Left colon (tissue), 2 donors: ENCODE measurements at places on chromosomes 3 and 15.

GRCh38 chr3:194950906-194951628 is 265.4 kb downstream of the FAM43A start:
- DNase-seq = no peak

- peak; percentile 28 for DNase-seq
Observed at GRCh38 chr3:42264399-42265058, 1.5 kb downstream of the CCK start.

DNA sequence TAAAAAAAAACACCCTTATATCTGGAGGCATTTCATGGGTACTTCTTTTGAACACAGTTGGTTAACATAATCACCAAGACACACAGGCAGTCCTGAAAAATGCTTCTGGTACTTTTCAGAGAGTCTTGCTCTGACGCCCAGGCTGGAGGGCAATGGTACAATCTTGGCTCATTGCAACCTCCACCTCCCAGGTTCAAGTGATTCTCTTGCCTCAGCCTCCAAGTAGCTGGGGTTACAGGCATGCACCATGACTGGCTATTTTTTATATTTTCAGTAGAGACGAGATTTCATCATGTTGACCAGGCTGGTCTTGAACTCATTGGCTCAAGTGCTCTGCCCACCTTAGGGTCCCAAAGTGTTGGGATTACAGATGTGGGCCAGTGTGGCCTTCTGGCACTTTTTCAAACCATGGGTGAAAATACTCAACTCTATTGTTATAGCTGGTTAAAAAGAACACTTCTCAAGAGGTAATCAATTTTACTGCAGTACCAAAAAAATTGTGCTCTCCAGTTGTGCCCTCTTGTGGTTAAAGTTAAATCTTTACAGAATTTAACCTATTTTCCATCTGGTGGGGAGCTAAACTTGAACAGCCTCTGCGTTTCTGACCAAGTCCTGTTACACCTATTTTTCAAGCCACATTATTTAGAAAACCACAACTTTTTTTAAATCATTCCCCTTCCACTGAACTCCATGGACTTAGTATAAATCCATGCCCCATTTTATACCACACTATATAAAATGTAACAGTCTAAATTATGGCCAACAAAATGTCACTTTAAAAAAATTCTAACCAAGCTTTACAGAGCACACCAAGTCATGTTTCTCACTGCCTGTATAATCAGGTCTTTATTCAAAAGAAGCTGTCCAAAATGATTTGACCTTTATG is 1.2 kb upstream of the SNAPC5 start:
- no peak for DNase-seq

- no peak for DNase-seq
Observed at GRCh38 chr15:71473751-71474150, 336.6 kb upstream of the NR2E3 start.

DNA sequence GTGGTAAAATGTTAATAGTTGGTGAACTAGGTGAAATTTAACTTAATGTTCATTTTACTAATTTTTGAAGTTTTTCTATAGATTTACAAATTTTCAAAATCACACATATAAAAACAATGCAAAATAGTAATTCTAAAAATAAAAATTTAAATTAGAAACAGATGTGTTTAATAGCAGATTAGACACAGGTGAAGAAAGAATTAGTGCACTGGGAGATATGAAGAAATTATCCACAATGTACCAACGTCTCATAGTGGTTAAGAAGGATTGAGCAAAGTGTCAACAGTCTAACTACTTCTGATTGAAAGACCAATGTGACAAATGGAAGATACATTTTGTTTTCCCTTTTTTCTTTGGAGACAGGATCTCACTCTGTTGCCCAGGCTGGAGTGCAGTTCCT is 26.5 kb downstream of the SPG11 start:
- no peak for DNase-seq

- DNase-seq = no peak
Observed at GRCh38 chr3:188554404-188554803, 400.4 kb downstream of the LPP start.

GRCh38 chr15:81242778-81243177 is 46.1 kb downstream of the IL16 start:
- DNase-seq = no peak

DNA sequence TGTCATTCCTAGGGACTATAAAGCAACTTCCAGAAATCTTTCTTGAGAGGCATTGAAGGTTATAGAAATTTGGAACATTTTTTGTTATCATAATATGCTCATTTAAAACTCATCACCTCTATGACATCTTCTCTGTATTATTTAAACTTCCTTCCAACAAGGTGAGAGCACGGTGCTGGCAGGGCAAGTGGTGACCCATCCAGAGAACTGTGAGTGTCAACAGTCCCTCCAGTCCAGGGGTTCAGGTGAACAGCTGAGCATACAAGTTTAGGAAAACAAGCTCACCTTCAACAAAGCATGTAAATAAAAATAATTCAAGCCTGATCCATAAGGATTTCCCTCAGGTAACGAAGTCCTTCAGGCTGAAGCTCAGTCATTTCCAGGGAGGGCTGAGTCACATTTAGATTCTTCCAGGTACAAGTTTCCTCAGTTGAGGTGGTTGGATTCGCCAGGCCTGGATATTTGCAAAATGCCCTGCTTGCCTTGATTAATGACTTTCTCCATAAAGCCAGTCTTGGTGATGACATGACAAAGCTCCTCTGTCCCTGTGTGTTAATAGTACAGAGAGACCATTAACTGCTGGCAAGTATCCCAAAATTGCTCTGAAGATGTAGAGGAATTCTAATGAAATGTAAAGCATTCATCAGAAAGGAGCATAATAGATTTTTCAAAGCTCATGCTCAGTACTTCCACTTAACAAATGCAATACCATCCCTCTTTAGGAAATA is 263.6 kb upstream of the GADL1 start:
- no peak for DNase-seq

DNA sequence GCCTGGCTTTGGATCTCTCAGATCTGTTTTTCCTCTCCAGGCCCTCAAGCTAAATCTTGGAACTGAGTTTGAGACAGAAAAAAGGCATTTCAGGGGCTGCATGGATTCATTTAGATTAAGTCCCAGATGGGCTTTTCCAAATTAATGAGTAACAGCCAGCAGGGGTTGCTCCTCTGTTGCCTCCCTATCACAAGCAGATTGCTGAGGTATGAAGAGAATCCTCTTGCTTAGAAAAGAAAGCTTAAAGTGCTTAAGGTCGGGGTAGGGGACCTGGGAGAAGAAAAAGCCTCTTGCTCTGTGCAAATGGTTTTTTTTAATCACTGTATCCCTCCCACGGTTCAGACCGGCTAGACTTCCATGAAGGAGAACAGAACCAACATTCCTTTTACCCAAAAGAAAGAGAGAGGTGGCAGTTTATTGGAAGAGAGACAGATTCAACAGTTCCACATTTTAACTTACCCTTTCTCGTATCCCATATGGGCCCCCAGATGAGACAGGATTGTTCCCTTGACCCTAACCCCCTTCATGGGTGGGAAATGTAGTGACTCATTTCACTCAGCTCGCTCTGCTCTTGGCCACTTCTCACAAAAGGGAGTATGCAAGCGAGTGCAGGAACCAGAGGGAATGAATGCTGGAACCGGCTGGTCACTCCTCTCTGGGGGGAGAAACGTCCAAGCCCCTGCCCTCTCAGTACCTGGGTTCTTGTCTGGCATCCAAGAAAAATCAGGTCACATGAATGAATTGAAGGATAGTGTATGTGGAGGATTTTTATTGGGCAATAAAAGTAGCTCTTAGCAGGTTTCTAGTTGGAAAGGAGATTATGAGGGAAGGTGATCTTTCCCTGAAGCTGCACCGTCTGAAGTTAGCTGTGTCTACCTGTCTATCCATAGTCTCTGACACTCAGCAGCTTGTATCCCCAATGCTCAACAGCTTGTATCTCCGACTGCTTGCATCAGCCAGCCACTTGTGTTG is 745.2 kb downstream of the SI start:
- no peak for DNase-seq

- no peak for DNase-seq
Observed at GRCh38 chr3:182252802-182253201, 540.5 kb upstream of the ATP11B start.

GRCh38 chr3:101998256-101998926 is 149.1 kb downstream of the NFKBIZ start:
- no peak for DNase-seq

- no peak for DNase-seq
Observed at GRCh38 chr3:171784937-171785336, 25.3 kb downstream of the PLD1 start.

GRCh38 chr15:100252359-100252758 is 89.4 kb downstream of the ADAMTS17 start:
- DNase-seq = no peak

DNA sequence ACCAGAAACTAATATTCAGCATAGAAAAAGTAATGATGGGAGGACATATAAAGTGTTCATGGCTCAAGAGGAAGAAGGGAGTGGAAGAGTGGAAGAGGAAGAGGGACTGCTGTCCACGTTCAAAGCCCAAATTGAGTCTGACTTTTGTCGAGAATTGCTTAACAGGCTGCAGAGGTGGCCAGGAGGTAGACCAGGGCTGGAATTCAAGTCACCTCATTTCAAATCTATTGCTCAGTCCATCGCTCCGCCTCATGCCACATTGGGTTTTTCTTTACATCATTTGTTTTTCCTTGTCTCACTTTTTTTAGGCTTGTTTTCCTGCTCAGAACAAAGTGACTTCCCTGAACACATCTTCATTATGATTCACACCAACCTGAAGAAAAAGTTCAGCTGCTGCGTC is 97.0 kb downstream of the RPL39L start:
- no peak for DNase-seq

DNA sequence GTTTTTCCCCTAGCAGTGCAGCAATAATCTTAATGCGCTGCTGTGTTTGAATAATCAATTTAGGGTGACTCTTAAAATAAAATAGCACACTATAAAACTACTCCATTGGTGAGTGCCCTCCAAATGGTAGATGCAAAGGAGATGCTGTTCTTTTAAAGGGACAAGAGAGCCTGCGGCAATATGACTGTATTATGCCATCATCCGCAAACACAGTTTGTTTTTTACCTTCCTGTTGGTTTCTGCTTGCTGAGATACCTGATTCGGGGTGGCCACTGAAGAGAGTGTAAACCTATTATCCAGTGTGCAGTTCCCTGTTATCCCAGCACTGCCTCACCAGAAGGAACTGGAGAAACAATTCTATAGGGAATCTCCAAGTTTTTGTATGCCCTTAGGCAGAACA is 523.1 kb upstream of the TGFBR2 start:
- no peak for DNase-seq

DNA sequence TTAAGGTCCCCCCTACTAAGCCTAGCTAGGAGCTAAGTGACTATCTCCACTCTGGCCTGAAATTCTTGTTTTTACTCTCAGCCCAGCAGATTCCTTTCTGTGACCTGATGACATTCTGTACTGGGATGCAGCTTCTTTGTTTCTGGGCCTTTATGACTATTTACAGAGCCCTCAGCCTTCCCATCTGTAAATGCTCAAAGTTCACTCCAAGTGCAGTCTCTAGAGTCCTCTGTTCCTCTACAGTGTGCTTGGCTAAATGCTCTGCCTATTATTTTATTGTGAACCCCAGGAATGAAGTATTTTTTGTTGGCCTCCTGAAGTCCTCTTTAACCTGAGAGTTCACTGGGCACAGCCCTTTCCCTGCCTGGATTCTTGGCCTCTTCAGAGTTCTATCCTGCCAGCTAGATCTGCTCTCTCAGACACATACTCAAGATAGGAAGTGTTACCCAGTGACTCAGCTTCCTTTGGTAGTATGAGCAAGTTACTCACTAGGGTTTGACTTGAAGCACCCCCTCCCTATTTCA is 278.1 kb upstream of the P2RY1 start:
- no peak for DNase-seq

DNA sequence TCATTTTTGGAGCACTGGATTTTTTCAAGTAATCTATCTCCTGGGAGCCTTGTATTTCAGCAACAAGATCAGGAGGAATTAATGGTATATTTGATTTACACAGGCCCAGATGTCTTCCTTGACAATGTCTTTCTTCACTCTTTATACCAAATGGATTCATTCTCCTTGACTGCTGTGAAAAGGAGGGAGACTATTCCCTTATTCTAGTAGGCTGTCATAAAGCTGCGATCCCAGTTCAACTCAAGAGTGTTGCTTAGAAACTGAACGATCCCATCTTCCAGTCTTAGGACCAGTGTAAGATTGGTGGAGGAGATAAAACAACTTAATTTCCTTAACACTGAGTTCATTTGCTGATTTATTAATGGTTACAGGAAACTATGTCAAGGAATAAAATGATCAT is 119.4 kb upstream of the ROBO1 start:
- DNase-seq = no peak

- DNase-seq = no peak
Observed at GRCh38 chr15:74295800-74296199, 59.7 kb downstream of the CCDC33 start.

- no peak for DNase-seq
Observed at GRCh38 chr3:138371070-138371965, 22.9 kb downstream of the MRAS start.
